ENCODE measurements at places on chromosomes 7 and 10.

GRCh38 chr10:117334926-117335325 is 40.3 kb downstream of the PDZD8 start:
- DNase-seq: no peak

DNA sequence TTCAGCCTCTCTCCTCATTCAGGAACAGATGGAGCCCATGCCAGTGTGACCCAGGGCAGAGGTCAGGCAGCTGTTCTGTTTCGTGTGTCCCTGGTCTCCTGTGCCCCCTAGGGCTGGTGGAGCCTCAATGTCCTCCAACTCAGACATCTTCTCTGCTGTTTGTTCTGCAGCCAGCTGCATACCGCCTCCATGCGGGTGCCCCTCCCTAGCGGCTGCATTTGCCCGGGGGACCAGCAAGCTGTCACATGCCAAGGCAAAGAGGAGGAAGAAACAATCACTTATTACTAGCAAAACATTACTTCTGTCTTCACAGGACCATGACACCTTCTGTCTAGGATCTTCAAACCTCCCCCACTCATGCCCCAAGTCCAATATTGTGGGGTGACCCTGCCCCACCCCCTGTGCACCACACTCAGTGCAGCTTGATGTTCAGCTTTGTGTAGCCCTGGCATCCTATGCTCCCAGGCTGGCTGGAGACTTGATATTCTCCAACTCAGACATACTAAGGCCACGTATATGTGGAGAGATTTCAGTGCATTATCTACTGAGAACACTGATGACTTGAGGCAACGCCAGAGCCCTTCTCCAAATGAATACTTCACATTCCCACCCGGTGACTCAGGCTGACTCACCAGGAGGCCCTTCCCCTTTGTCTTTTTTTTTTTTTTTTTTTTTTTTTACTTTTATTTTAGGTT is 188.9 kb downstream of the SKIDA1 start:
- DNase-seq: no peak

DNA sequence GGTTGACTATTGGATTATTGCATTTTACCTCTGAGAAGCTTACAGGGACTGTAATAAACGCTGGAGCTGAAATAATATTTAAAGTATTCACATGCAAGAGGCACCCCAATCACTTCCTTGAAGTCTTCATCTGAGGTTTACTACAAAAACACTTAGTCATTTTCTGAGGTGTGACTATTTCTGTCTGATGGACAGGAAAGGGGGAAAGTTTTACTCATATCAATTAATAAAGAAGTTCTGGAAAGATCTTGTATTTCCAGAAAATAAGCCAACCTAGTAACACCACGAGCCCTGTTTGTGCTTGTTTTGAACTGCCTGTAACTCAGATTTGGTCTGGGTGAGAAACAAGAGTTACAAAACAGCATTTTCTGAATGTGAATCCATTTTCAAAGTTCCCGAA is 63.9 kb upstream of the PRKCQ start:
- no peak for DNase-seq

DNA sequence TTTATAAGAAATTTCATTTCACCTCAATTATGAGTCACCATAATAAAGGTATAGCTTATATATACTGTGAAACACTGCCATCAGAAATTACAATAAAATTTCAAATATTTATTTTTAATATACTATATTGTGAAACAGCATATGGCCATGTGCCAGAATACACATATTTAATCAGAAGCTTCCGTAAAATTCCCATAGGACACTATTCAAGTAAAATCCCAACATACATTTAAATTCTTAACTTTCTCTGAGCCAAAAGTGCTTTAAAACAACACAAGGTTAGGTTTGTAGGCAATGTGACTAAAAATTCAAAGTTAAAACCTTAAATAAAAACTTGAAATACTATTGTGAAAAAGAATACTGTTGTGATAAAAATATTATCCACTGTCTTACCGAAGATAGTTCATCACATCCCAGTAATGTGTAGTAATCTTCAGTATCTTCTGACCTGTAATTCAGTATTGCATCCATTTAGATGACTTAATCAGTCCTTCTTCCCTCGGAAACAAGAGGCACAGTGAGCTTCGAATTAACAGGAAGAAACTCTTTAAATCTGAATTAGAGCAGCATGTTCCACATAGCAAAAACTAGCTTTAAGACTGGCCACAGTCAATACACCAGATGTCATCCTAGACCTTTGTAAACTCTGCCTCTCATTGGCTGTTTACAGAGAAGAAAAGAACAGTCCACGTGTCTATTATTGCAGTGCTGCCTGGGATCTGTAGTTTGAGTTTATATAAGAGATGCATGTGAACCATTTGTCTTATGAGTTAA is at the start of gene DNAJC12:
Gene DNAJC12 (minus strand): TSS at position 648 of the 774 bp plus-strand sequence. CDS start 177 bp downstream, at position 471.
- DNase-seq: peak; percentile 15

- no peak for DNase-seq
Observed at GRCh38 chr10:33559105-33559504, 224.6 kb upstream of the NRP1 start.

- DNase-seq: peak; percentile 100
Observed at GRCh38 chr7:149838224-149838991, at the start of gene ZNF862. Gene ZNF862 (plus strand): TSS chr7:149838375. CDS start chr7:149838612, 237 bp downstream.

- no peak for DNase-seq
Observed at GRCh38 chr10:21399392-21400035, 126.0 kb downstream of the SKIDA1 start.
